ENCODE measurements at places on chromosomes 4 and X. TPM values are rescaled to one million over a fixed set of nuclear protein-coding genes. Genes with fewer than 3 reads are reported as not detected.

Gene CLDN22
- total RNA-seq = not detected

Gene ANXA10
- not detected for total RNA-seq

Gene ADAMTS3
- not detected for total RNA-seq

Gene SYTL5
- not detected for total RNA-seq

Gene NUDT10
- 0.34 TPM for total RNA-seq

Gene RAP2C
- total RNA-seq = 28.9 TPM

Gene TMEM128
- total RNA-seq = 15.6 TPM

Gene FMR1NB
- not detected for total RNA-seq

Gene GABRG1
- not detected for total RNA-seq

Gene LANCL3
- total RNA-seq = 0.17 TPM

Gene CPLX1
- 2.5 TPM for total RNA-seq
